Islet precursor cell (in vitro differentiated cells): ENCODE measurements at places on chromosomes 11 and 22.

- DNase-seq = peak; percentile 82
These were observed 20.1 kb downstream of the TMEM218 start for GRCh38 chr11:125091247-125091876.

DNA sequence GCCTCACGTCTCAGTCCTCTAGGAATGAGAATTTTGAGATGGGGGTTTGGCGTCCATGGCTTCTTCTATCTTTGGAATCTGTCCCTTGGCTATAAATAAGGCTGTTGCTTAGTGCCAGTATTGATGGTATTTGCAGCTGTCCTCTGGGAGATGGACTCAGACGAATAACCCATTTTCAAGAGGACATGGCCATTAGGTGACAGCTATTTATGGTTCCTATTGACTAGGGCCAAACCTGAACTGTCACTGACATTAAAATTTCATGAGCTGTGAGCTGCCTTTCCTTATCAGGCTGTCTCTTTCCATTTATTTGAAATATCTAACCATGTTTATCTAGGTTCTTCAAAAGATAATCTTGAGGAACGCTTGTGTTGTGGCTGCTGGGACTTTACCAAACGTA is 92.7 kb downstream of the NAV2 start:
- no peak for DNase-seq

DNA sequence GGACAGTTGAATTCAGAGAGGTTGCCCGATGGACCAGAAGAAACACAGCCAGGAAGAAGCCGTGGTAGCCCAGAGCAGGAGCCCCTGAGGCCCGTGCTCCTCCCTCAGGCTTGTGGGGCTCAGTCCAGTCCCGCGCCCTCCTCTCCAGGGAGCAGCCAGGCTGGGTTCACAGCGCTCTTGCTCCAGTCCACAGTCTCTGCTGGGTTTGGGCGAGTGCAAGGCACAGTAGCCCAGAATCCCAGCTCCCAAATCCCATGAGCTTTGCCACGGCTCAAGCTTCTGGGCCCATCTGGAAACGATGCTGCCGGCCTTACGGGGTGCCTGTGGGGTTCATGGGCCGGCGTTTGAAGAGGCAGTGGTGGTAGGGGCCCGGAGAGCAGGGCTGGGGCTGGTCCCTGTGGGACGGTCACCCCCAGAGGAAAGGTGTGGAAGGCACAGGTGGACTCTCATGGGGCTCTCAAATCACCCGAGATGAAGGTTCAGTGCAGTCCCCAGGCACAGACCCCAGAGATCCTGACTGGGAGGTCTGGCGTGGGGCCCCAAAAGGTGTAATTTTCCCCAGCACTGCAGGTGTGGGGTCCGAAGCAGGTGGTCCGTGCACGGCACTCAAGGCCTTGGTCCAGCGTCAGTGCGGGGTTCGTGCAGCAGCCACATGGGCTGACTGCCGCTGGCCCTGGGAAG is 30.6 kb upstream of the ATXN10 start:
- DNase-seq = no peak

GRCh38 chr22:42284643-42285181 is 14.3 kb upstream of the TCF20 start:
- no peak for DNase-seq

DNA sequence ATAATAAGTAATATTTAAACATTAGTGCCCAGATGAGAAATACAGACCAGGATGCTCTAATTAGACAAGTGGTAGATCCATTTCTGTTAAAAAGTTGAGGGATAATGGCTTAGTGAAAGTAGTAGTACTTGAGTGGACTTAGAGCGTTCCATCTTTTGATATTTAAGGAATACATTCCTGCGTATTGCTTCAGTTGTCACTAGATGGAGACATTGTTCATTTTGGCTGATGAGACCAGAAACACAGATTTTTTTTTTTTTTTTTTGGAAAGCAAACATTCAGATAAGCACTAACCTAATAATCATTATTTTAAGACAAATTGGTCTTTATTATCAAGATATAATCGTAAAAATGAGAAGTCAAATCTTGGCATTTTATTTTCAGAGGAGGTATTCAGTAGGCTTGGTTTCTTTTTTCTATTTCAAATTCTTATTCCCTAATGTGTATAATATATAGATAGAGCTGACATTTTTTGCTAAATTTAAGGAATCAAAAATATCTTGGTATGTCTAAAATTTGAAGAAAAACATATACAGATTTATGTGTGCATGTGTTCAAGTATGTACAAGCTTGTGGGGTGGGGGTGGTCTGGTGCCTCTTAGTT is 92.9 kb downstream of the DYNC2H1 start:
- DNase-seq = no peak

DNA sequence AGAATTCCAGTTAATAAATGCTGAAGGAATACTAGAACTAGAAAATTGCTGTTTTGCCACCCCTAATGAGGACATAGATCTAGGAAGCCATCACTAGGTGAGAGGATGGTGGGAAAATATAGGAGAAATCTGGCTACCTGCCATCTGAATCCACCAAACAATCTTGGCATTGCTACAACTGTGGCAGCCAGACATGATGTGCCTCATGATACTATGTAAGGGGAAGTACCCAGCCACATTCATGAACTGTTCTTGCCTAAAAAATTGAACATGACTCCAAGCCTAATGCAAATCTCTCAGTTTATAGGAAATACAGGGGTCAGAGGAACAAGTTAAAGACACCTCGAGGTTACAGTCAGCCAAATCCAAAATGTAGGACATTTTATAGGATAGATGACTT is 72.8 kb downstream of the SFI1 start:
- DNase-seq = no peak

GRCh38 chr11:78110351-78110750 is 29.1 kb downstream of the ALG8 start:
- DNase-seq = no peak

GRCh38 chr11:100066399-100066798 is 620.7 kb upstream of the ARHGAP42 start:
- DNase-seq = no peak
